Osteocyte (in vitro differentiated cells): ENCODE measurements at places on chromosomes 5 and 9.

DNA sequence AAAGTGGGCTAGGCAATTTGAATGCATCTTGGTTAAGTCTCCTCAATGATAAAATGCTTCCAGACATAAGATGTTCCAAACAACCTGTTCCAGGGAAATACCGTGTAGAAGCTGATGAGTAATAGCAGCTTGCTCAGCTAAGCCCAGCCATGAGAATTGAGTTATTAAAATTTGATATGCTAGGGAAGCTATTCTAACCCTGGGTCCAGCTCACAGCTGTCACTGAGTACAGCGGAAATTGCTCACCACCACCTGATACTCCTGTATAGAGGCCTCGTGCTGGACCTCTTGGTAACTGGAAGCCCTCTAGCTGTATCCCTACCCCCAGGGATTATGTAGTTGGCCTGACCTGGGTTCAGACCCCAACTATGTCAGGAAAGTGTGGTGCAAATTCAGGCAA, 521.3 kb upstream of the TRPC7 start:
- DNase-seq, result no peak

DNA sequence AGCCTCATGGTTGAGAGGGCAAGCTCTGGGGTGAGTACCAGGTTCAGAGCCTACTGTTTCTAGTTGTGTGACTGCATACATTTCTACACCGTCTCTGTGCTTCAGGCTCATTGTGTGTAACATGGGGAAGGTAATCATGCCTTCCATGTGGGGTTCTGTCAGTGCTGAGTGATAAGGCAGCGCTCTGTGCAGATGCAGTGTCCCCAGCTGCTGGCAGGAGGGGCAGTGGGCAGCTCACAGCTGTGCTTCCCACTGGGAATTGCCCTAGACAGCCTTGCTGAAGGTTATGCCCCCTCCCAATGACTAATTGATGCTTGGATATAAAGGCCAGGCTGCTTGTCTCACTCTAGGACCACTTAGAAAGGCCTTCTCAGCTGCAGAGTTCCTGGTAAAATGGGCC, 121.8 kb upstream of the SAP30L start:
- no peak for DNase-seq

- no peak for DNase-seq
Measured at GRCh38 chr9:83677596-83677995, 30.2 kb downstream of the UBQLN1 start.

GRCh38 chr5:59115345-59115744, 532.5 kb downstream of the RAB3C start:
- no peak for DNase-seq

DNA sequence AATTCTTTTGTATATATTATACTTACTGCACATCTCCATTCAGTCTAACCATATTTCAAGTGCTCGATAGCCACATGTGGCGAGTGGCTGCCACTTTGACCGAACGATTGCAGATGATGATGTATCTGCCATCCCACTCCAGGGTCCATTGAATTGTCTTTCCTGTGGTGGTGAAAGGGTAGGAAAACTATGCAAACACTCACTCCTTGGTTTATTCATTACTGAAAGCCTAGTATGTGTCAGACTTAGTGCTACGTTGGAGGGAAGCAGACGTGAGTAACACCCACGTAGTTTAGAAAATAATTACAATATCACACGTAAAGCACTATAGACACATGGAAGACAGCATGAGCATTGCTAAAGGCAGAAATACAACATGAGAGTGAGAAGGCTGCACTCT, 353.7 kb downstream of the CSNK1G3 start:
- no peak for DNase-seq

- no peak for DNase-seq
Measured at GRCh38 chr5:140072812-140073211, 29.7 kb upstream of the NRG2 start.

- no peak for DNase-seq
Measured at GRCh38 chr5:3362606-3362910, 233.1 kb upstream of the IRX1 start.

GRCh38 chr5:72440207-72440638, 67.0 kb downstream of the ZNF366 start:
- no peak for DNase-seq

- DNase-seq, result no peak
Measured at GRCh38 chr9:117034866-117035265, 347.8 kb downstream of the TRIM32 start.

GRCh38 chr9:135222881-135223760, 135.7 kb downstream of the OLFM1 start:
- no peak for DNase-seq

DNA sequence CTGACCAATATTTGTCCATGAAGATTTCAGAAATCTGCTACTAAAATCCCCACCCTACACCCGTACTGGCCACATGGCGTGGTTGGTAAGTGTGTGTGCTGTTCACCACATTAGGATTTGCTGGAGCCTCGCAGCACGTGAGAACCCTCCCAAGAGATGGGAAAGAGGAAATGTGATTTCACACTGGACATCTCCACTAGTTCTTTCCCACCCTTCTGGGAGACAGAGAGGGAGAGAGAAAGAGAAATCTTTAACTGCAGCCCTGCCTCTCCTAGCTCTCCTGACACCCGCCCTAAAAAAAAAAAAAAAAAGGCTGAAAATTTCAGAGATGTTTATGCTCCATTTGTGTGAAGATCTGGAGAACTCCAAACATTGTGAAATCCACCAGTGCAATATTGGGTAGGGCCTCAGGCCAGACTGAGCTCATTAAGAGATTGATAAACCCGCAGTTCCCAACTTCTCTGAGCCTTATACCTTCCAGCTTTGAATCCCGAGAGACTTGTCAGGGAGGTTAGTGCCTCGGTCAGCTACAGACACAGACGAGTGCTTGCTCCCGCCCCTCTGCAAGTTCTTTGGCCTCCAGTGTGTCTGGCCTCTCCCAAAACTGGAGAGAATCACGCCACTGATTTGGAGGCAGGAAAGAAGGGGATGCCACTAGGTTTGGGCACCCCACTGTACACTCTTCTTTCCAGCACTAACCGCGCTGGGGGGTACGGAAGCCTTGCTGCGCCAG, 1.9 kb downstream of the SPRY4 start:
- DNase-seq, result no peak
